ENCODE measurements at places on chromosomes 1 and 21.

DNA sequence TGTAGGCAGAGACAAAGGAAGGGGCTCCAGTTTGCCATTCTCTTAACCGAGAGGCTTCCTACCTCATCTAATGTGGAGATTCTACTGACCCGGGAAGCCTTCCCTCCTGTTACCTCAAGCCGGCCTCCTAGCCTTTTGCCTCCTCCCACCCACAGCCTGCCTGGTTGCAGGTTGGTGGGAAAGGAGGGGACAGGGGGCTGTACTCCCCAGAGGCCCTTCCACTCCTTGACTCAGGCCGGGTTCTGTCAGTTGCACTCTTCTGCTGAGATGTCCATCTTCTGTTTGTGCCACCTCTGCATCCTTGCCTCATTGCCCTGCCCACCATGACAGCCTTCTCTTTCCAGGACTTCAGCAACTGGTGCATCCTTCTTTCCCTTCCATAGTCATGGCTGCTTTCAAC lies 98.0 kb upstream of the SLC44A3 start:
- DNase-seq = no peak

- no peak for DNase-seq
These were observed 3.0 kb downstream of the RAB25 start for GRCh38 chr1:156063997-156064285.

GRCh38 chr1:222054416-222054815 lies 312.5 kb upstream of the DUSP10 start:
- DNase-seq = no peak

DNA sequence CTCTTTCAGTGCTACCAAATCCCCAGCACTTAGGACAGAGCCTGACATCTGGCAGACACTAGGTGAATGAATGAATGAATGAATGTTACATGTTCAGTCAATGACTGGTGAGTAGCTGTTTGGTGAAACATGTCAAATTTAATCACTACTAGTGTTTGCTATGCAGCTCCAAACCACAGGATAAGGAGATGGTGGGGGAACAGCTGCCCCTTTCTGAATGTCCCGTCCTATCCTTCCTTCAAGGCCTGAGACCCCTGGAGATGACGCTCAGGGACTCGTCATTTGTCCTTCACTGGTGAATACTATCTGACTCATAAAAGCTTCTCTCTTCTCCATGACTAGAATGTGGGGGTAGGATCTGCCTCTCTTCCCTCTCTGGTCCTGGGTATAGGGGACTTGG lies 175.4 kb downstream of the HIVEP3 start:
- DNase-seq = no peak

DNA sequence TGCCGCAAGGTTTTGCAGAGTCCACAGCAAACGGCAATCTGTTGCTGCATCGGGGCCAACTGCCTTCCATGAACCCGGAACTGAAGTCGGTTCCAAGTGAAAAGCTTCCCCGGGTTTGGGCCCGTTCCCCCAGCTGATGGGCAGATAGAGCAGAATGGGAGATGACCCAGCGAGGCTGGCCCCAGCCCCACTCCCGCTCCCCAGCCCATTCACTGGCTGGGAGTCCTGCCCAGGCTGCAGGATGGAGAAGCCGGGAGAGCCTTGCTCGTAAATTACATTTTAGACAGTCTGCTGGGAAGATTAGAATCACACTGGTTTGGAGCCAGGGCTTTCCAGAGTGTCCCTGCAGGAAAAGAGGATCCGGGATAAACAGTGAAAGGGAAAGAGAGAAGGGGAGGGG lies 31.6 kb upstream of the PAX7 start:
- DNase-seq = no peak

DNA sequence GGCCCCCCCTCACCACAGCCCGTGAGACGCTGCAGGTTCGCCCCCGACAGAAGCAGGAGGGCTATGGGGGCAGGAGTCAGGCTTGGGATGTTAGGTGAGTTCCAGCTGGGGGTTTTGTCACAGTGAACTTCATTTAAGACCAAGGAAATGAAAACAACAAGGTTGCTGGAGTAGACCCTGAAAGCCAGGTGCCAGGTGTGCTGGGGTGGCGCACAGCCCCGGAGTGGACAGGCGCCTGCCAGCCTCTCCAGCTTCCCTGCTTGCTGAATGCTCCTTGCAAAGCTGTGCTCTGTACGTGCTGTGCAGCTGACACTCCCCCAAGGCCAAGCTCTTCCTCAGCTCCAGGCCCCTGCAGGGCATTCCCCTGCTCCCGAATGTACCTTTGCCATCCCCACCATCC lies 102.4 kb downstream of the PGBD5 start:
- DNase-seq = no peak

- no peak for DNase-seq
These were observed 31.2 kb downstream of the SLC19A1 start for GRCh38 chr21:45511007-45511406.

DNA sequence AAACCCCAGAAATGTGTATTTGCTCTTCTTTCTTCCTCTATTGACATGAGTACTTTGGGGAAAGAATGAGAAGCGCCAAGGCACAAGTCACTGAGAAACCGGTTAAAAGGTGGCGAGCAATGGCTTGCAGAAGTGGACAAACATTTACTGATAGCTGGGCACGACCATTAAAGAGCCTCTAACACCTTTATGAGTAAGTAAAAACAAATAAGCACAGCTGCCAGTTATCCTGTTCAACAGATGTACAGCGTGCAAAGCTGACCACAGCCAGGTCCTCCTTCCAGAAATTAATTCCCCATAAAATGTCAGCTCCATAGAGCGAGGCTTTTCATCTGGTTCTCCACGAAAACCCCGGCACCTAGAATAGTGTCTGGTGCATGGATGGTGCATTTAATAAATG lies 72.7 kb downstream of the CAPZB start:
- no peak for DNase-seq

- DNase-seq = no peak
These were observed 10.7 kb downstream of the DDAH1 start for GRCh38 chr1:85454214-85454613.

- DNase-seq = no peak
These were observed 71.3 kb downstream of the LUZP1 start for GRCh38 chr1:23097316-23097715.

DNA sequence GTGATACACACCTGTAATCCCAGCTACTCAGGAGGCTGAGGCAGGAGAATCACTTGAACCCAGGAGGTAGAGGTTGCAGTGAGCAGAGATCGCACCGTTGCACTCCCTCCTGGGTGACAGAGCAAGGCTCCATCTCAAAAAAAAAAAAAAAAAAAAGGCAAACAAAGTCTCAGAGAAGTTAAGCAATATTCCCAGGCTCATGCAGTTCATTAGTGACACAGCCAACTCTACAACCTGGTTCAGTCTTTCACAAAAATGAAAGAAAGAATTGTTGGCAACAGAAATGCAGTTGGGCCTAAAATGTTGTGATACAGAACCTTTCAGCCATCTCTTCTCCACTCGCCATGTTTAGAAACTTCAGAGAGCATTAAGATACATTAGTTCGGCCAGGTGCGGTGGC lies 242.1 kb downstream of the LTN1 start:
- DNase-seq = no peak

GRCh38 chr1:224770336-224770693 lies 154.2 kb downstream of the CNIH3 start:
- no peak for DNase-seq

- no peak for DNase-seq
These were observed 25.7 kb downstream of the TENT5C start for GRCh38 chr1:117631359-117632160.

DNA sequence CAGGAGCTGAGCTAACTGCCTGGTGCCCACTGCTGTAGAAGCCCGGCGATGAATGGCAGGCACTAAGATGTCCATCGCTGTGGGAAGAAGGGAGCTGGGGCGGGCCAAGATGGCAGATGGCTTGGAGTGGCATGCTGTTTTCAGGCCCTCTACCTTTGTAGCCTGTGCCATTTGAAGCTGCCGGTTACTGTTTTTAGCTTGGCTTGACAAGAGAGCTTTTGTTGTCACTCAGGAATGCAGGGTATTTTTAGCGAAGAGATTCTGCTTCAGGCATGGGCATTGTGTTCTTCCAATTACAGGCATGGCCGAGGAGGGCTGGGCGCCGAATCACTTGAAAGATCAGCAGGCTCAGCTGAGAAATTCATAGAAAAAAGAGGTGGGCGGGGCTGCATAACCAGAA lies 348.7 kb downstream of the RPS6KC1 start:
- no peak for DNase-seq

DNA sequence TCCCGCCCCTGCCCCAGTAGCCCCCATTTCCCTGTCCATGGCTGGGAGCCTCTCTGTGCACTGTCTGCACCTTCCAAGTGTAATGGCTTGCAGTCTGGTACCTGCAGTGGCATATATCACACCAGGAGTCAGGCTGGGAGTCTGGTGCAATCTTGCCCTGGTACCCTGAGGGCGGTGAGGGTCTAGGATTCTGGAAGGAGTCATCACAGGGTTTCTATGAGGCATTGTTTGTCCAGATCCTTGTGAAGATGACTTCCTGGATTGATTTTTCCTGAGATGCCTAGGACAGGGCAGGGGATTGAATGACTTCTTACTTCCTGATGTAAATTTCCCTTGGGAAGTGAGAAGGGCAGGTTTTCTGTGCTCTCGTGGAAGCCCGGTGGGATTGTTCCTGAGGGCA lies 5.9 kb upstream of the PKP1 start:
- DNase-seq = no peak

GRCh38 chr1:31523769-31524168 lies 52.5 kb upstream of the TINAGL1 start:
- DNase-seq = no peak

DNA sequence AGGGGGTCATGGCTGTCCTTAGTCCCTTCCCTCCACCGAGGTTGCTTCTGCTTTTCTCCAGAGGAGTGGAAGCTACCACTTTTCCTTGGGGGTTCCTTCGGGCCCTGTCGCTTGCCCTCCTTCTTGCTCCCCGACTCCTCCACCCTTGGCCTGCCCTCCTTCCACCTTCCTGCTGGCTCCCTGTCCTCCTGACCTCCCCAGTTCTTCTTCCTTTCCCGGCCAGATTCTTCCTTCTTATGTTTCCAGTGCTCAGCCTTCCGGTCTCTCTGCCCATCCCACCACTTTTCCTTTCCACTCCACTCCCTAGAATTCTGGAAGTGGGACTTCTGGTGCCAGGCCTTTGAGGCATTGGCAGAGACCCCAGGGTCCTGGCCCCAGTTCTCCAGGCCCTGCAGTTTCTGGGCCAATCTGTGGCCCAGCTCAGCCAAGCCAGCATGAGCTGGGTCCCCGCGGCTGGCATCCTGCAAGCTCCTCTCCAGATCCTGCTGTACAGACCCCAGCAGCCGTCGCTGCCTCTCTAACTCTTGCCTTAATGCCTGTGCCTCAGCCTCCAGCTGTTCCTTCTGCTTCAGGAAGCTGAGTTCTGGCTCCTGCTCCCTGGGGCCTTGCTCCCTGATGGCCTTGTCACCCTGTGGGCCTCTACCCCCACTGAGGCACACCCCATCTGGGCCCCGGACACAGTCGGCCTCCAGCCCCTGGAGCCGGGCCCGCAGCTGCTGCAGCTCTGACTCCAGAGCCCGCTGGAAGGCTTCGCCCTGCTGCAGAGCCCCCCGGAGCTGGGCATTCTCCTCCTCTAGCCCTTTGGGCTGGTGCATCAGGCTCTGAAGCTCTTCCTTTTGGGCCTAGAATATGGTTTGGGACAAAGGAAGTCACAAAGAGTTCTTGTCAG lies 9.7 kb upstream of the PMVK start:
- DNase-seq = peak; percentile 38

DNA sequence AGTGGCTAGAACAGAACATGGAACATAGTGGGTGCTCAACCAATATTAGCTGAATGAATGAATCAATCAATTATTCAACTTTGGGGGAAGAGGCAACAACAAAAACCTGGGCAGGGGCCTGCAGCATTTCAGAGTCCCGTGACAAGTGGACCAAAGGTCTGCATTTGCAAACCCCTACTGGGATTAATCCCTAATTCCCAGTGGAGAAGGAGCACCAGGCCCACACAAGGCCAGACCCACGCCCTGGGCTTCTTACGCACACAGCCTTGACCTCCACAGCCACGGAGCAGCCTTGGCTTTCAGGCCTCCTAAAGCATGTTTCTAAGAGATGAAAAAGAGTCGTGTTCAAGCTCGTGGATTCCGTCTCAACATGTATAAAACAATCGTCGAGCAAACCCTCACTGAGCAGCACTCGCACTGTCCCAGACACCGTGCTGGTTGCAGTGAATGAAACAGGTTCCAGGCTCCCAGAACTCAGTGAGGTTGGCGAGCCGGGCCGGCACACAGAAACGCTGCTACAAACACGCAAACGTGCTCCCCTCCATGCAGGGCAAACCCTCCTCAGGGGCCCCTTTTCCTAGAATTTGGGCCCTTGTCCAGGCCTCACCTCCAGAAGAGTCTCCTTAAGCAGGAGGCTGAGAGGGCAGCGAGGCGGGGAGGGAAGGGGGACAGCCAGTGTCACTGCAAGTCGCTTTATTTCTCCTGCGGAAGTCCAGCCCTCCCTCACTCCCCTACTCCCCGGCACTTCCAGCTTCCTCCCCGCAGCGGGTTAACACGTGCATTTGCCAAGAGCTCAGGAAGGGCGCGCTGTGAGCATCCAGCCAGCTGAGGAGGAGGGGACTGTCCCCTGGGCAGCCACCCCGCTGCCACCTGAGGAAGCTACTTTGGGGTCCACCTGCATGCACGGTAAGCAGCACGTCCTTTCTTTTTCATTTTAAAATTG lies 556.4 kb downstream of the KIF26B start:
- DNase-seq = no peak

GRCh38 chr1:248622570-248623001 lies 12.3 kb downstream of the OR2T11 start:
- no peak for DNase-seq

Data from C1 segment of cervical spinal cord (tissue), 14 donors.